NCI-H2081 treated with DMSO at 0.1 percent for 48 hours (cell line): ENCODE measurements at places on chromosomes 4 and X.

- no peak for DNase-seq
Measured at GRCh38 chr4:2070421-2071251, 11.5 kb downstream of the NAT8L start.

DNA sequence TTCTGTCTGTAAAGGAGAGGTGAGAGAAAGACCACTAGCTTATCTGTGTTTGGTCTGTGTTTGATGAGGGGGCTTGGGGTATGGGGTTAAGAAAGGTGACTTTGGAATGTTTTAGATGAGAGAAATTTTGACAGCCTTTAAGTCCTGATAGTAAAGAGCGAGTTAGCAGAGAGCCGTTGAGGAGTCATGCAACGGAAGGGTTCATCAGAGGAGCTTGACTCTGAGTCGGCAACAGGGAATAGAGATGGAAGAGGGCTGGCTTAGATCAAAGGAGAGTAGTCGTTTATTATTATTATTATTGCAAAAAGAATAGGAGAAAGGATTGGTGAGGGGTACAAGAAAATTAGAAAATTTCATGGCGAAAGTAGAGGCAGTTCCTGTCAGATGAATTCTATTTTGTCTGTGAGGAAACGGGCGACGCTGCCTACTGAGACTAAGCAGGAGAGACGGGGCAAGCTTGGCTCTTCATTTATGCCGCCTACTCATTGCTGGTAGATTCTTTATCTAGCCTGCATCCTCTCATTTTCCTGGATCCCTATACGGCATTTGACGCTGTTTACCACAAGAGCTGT is 473 bp upstream of the VAMP7 start:
- DNase-seq, result no peak

DNA sequence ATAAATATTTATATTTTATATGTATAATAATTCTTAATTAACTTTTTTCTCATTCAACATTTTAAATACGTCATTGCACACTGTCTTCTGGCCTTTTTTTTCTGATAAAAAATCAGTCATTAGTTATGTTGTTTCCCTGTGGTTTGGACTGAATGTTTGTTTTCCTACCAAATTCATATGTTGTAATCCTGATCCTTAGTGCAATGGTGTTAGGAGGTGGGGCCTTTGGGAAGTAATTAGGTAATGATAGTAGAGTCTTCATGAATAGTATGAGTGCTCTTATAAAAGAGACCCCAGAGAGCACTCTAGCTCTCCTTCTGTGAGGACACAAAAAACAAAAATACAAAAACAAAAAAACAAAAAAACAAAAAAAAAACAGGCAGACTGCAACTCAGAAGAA is 117.2 kb downstream of the GASK1B start:
- DNase-seq, result no peak

GRCh38 chr4:7473081-7473480 is 38.4 kb upstream of the PSAPL1 start:
- DNase-seq, result no peak

DNA sequence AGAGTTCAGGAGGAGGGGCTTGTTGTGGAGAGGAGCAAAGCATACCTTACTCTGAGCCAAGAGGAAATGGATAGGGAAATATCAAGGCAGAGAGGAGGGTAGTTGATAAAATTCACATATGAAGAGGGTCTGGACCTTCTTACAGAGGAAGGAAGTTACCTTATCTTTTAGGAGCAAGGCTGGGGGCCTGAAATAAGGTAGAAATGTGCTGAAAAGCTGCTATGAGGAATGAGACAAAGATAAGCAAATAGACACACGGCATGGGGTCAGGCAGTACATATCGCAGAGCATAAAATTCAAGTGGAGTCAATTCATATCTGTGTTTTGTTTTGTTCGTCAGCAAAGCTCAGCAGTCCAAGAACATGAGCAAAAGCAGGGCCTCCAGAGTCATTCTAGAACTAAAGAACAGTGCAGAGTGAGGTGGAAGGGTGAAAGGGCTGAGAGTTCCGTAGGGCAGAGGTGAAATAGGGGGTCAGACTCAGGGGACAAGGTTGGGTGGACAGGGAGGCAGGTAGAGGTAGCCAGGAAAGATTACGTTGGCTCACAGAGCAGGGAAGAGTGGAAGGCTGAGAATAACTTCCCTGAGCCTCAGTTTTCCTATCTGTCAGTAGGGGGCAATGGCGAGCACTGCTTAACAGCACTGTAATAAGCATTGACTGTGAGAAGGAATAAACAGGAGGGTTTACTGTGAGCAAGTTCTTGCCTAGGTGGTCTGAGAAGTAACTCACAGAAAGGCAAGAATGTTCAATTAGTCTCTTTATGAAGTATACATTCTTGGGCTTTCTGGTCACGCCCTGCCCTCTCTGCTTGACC is 9.2 kb downstream of the VSIG4 start:
- DNase-seq, result no peak

- no peak for DNase-seq
Measured at GRCh38 chrX:80174925-80175574, 160.5 kb downstream of the TBX22 start.

GRCh38 chr4:88605736-88606135 is 13.5 kb downstream of the HERC3 start:
- no peak for DNase-seq

DNA sequence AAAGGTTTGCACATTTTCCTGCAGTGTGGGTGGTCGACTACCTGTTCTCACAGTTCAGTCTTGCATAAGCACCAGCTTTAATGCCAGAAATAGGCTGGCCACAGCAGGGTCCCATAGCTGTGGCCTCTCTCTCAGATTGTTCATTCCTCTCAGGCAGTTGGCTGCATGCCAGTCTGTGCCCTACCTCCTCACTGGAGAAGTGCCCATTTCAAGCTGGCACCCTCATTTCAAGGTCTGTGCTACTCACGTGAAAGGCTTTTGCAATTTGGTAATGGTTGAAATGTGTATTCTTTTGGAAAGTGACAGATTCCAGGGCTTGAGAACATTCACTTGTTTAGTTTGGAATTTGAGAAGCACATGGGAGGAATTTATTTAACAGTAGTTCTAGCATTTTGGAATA is 28.9 kb upstream of the MTMR1 start:
- no peak for DNase-seq

DNA sequence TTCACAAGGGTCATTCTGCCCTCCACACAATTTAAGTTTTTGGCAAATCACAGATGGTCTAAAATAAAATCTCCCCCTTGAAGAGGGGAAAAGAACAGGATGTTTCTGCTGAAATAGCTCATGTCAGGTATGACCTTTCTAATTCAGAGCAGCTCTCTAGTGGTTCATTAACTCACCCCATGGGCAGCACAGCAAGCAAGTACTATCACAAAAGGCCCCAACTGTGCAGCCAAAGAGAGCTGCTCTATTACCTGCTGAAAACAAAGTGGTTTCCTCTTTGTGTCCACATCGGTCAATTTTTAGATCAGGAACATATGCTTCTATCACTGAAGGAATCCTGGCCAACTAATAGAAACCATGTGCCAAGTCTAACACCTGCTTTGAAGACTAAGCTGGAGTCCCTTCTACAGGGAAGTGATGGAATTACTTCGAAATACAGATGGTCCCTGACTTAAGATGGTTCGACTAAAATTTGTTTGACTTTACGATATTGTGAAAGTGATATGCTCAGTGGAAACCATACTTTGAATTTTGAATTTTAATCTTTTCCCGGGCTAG is 164.3 kb downstream of the ENOX2 start:
- DNase-seq, result no peak

DNA sequence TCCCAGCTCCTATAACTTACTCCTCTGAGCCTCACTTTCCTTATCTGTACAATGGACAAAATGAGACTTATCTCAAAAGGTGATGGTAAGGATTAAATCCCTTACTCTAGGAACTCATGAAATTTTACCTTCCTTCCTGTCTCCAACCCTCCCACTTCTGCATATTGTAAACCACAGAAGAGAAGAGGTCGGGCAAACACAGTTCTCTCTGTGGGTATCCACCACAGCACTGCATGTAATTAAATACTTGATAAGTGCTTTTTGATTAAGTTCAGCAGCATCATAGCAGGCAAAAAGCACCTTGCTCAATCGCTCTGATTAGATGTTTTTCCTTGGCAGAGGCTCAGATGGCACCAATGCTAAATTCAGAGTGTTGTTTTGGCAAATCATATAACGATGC is 17.3 kb upstream of the TMEM192 start:
- DNase-seq, result no peak

- no peak for DNase-seq
Measured at GRCh38 chr4:154542271-154542879, 7.8 kb downstream of the PLRG1 start.

DNA sequence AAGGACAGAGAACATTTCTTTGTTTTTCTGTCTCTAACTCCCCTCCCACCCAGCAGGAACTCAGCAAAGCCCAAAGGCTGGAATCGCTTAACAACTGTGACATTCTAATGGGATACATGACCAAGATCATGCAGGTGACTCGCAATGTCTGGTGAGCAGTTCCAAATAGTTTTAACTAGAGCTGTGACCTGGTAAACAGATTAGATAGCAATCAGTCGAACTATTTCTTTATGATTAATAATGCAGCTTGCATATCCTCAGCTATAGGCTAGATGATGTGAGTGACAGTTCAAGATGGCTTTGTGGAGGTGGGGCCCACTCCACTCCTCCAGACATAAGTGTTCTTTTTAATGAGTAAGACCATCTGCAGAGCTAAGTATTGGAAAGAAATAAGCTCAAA is 20.0 kb upstream of the GABRE start:
- no peak for DNase-seq

DNA sequence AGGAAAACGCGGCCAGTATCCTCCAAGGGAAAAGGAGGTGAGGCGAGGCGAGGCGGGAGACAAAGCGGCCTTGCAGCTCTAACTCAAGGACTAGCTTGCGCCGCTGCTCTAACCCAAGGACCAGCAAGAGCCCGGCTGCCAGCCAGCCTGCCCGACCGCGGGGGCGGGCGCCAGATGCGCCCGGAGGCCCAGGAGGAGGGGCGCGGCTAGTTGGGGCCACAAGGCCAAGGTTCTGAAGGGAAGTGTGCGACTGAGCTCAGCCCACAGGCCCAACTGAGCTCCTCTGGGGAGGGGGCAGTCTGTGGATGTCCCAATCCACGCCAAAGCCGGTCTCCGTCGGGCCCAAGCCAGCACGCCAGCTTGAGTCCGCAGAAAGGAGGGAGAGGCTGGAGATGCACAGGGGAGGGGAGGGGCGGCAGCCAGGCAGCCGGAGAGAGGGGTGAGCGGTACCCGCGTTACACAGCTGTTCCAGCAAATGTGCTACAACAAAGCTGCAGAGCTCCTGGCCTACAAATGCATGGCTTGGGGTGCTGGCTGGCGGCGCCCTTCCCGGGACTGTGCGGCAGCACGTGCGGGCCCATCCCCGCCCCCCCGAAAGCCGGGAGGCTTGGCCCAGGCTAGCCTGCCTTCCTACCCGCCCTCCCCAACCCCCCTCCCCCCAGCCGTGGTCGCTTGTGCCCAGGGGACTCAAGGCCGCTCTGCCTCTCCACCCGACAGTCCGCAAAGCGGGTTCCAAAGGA is 637 bp downstream of the AMER1 start:
- no peak for DNase-seq

DNA sequence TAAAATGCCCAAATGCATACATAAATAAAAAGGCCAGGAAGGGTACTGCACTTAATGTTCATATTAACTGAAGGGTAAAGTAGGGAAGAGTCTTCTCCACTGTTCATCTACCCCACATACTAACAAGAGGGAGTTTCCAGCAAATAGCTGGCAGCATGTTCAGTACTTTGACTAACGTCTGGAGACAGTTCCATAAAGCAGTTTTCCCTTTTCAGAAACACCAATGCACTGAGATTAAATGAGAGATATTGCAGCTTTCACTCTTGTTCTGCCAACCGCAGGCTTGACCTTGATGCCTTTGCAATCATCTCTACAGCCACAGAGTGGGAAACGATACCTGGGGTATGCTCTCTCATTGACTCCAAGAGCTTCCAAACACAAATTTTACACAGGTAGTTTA is 2123.1 kb upstream of the TENM3 start:
- DNase-seq, result no peak

DNA sequence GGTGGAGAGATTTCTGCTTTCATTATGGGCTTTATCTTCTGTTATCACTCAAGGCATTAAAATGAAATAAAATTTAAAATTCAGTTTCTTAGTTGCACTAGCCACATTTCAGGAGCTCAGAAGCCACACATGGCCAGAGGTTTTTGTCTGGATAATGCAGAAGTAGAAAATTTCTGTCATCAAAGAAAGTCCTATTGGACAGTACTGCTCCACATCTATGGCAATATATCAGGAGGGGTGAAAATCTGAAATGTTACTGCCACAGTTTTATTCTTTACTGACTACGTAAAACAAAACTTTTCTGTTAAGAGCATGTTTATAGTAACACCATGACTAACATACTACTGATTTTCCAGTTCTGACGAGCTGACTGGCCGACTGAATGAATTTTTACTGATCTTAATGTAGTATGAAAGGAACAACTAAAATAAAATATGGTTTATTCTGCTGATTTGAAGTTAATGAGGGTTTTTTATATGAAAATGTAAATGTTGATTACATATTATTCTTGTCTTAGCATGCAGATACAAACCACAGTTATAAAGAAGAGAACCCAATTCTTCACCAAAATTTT is 264.0 kb upstream of the HAND2 start:
- DNase-seq, result no peak

- DNase-seq, result no peak
Measured at GRCh38 chrX:147891896-147892295, 19.8 kb upstream of the FMR1 start.

GRCh38 chr4:25155947-25156346 is 4.3 kb downstream of the SEPSECS start:
- DNase-seq, result no peak

DNA sequence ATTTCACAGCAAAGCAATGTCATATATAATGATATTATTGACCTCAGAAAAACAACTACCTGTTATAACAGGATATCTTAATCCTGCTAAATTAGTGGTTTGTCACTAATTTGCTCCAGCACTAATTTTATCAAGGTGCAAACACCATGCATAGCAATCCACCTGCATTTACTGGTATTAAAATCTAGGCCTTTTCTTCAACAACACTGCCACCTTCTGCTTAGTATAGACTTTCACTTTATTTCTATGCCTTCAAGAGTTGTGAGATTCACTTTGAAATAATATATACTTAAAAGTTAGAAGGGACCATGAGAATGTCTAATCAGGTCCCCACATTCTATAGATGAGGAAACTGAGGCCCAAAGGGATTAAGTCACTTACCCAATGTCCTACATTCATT is 82.1 kb upstream of the IQCM start:
- no peak for DNase-seq

DNA sequence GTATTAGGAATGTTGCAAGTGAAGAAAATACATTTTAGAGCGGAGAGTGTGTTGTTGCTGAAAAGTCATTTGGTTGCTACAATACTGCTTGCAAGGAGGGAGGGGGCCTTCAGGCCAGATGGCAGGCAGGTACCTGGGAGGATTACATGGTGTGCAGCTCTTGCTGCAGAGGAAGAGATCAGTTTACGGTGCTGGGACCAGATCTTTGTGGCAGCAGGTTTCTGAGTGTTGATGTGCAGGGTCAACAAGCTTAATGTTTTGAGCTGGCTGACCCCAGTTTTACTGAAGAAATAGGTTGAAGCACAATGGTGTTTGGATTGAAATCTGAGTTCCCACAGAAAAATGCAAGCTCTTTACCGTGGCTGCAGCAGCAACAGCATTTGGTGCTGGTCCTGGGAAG is 96.4 kb upstream of the DDIT4L start:
- DNase-seq, result no peak
